NCI-H460 (cell line): ENCODE measurements at places on chromosomes 5 and 9. TPM values are rescaled to one million over a fixed set of nuclear protein-coding genes. Genes with fewer than 3 reads are reported as not detected.

- no peak for DNase-seq
These were observed 536 bp downstream of the SLC27A4 start for GRCh38 chr9:128340691-128341434.

DNA sequence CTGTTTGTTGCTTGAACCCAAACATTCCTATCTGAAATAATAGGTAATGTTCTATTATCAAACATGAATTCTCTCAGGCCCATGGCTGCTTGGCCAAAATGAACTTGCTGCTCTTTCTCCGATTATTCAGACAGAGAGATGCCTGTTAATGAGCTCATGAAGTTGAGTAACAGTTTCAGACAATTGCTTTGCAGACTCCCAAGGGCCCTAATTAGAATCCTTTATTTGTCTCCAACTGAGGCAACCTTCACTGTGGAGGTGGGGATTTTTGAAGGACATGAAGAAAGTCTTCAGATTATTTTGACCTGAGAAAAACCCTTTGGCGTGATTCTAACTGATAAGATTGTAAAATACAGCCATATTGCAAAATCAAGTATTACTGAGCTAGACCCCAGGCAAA is 466.7 kb downstream of the NFIB start:
- DNase-seq, result no peak

Gene PCSK5
- total RNA-seq, result 11.1 and 13.3 TPM in 2 replicates

DNA sequence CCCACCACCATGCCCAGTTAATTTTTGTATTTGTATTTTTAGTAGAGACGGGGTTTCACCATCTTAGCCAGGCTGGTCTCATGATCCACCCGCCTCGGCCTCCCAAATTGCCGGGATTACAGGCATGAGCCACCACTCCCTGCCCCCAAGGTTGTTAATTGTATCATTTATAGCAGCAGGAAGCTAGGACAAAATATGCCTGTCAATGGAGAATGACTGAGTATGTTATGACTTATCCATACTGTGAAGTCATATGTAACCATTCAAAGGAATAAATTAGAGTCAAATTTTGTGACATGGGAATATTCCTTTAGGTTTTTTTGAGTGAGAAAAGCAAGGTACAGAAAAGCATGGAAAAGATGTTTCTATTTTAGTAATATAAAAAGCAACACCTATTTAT is 3.9 kb upstream of the DAB2 start:
- DNase-seq, result no peak
